ENCODE measurements at places on chromosomes 6 and 20.

GRCh38 chr20:41533537-41534136 is 84.5 kb downstream of the CHD6 start:
- DNase-seq: no peak

DNA sequence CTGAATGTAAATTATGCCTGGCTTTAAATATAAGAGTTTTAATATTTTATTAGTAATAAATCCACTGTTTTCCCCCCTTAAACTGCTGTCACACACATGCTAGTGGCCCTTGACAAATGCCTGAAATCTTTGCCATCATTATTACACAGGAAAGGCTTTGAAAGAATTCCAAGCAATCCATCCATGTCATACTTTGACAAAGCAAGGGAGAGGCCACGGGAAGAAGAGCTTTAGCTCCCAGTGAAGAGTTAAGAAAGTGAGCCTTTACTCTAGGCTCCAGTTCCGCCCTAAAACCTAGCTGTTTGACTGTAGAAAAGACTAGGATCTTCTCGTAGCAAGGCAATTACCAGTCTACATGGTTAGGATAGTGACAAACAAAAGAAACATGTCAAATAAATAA is 147.9 kb downstream of the GMDS start:
- no peak for DNase-seq

GRCh38 chr20:16124911-16125776 is 448.1 kb downstream of the KIF16B start:
- DNase-seq: no peak

GRCh38 chr6:27280064-27280539 is 32.0 kb downstream of the POM121L2 start:
- DNase-seq: no peak

DNA sequence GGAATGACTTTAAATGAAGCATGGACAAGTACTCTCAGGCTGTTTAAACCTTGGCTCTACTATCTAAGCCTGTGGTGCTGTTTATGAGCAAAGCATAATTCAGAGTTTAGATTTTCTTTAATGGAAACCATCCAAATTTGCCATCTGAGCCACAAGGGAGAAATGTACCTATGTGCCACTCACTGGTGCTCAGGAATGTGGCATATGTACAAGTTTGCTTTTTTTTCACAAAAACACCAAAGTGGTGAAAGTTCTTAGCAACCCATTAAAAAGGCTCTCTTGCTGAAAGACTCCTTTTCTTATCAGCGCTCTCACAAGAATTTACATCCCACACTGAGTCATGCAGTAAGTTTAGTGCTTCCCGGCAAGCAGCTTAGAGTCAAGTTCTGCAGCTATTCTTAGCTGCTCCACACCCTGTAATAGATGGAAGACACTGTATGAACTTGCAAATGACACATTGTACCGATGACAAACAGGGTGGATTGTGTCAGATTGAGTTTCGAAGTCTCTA is 57.3 kb upstream of the MLIP start:
- DNase-seq: peak; percentile 25

- DNase-seq: no peak
Measured at GRCh38 chr6:12509060-12509459, 207.5 kb upstream of the PHACTR1 start.

GRCh38 chr6:106119546-106119945 is 33.4 kb downstream of the PRDM1 start:
- DNase-seq: no peak

- no peak for DNase-seq
Measured at GRCh38 chr6:129875610-129876520, 14.8 kb upstream of the TMEM244 start.

GRCh38 chr6:129597023-129597713 is 112.8 kb downstream of the ARHGAP18 start:
- DNase-seq: no peak

GRCh38 chr20:54041336-54041735 is 29.1 kb downstream of the BCAS1 start:
- no peak for DNase-seq

DNA sequence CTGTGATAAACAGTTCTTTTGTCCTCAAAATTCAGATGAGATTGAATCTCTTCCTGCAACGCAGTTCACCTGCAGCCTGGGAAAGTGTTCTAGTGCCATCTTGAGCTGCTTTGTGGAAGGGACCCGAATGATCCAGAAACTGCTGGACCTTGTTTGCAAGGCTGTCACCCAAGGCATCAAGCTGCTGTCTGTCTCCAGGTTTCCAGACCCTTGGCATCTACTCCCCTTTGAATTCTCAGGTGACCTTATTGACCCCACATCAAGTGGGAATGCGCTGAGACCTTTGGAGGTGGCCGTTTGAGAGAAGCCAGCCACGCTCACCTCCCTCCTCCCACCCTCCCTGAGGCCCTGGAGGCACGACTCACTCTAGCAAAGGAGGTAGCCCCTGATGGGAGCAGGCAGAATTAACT is 112.5 kb downstream of the EDN3 start:
- no peak for DNase-seq

GRCh38 chr6:38391626-38392579 is 247.8 kb downstream of the BTBD9 start:
- no peak for DNase-seq

- no peak for DNase-seq
Measured at GRCh38 chr6:44534291-44534690, 146.8 kb downstream of the CDC5L start.

DNA sequence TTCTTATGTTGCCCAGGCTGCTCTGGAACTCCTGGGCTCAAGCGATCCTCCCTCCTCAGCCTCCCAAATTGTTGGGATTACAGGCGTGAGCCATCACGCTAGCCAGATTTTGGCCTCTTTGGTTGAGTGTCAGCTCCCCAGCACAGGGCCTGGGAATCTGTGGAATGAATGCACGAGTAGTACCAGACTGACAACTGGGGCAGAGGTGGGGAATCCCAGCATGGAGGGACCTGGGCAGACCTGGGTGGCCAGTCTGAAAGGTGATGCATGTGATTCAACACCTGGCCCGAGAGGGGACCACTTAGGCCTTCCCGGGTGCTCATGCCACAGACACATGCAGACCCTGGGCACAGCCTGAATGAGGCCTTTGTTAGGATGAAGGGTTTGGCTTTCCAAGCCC is 19.0 kb upstream of the TFAP2C start:
- no peak for DNase-seq

DNA sequence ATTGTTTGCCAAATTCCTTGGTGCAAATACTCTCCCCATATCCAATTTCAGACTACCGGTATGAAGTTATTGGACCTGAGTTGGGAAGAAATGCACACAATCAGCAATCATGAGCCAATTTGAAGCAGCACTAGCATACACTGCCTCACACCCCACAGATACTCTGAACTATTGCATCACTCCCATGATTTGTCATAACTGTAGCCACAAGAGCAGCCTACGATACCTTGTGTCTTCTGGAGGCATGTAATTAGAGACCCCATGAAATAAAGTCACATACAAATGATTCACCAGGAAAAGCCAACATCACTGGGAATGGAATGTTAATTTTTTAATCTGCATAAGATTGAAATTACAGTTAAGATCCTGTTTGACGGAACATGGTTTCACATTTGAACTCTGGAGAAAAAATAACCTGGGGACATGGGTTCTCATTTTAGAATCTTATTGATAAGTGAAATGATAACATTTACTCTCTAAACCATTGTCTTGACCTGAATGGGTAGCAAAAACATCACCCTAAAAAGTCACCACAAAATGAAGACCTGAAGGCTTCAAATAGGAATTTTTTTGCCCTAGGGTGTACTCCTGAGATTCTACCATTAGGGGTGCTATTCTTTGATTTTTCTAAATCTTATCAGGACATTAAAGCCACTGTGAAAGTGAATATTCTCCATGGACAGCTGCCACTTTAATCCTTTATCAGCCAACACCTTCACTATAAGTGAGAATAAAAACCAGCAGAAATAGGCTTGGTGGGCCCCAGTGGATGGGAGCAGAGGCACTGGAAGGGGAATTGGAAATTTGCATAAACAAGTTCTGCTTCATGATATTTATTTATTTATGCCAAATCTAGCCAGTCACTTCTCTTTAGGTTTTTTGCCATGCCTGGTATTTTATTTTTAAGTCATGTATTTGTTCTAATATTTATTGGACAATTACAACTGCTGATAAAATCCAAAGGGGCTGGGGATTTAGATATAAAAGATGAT is 34.5 kb upstream of the HBS1L start:
- no peak for DNase-seq

DNA sequence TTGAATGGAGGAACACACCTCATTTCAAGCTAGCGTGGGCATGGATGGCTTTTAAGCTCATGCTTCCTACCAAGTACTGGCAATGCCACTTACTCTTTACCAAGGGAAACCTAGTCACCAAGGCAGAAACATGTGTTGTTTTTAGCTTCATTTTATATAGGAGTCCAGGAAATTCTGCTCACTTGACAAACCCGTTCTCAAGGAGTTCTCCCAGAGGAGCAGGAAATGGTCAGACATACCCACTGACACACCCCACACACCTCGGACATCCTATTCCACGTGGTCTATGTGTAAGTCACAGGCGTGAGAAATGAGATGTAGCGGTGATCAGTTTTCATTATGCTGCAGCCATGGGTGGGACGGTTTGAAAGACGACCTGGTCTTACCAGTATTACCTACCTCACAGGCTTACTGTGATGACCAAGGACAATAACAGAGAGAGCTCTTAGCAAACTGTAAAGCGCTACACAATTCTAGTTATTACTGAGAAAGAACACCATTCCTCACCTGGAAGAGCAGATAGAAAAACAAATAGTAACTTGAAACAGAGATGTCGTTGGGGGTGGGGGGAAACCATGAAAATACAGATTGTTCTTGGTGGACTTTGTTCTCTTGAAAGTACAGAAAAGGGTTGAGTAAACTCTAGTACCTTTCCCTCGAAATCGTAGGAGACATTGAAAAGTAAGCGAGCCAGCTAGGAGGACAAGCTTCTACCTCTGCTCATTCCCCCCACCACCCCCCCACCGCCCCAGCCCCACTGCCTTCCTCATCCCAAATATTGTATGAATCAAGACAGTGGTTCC is 1.7 kb downstream of the CNKSR3 start:
- DNase-seq: peak; percentile 7

- DNase-seq: no peak
Measured at GRCh38 chr20:46897328-46897880, 2.8 kb downstream of the EYA2 start.

GRCh38 chr6:79737172-79737571 is 106.0 kb downstream of the SH3BGRL2 start:
- DNase-seq: no peak

- no peak for DNase-seq
Measured at GRCh38 chr6:155130161-155130853, 133.5 kb upstream of the CLDN20 start.

DNA sequence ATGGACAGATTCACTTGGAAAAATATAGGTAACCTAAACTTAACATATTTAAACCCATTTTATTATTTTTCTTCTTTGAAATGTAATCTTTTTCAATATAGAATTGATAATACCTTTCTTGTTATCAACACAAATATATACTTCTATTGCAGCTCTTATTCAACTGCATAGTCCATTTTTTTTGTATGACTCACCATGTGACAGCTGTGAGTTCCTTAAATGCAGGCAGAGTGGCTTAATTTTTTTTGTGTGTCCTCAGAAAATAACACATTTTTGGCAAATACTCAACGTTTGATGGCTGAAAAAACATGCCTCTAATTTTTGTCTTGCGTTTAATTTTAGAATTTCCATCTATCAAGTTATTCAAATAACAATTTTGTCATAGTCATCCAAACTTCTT is 454.8 kb downstream of the PHF3 start:
- DNase-seq: no peak

GRCh38 chr6:135703007-135703406 is 148.5 kb upstream of the PDE7B start:
- DNase-seq: no peak

- DNase-seq: no peak
Measured at GRCh38 chr6:33406126-33406525, 4.7 kb upstream of the PHF1 start.
